ENCODE measurements at places on chromosomes 11 and 22.

- DNase-seq: no peak
These were observed 124.2 kb downstream of the MIAT start for GRCh38 chr22:26781596-26781995.

DNA sequence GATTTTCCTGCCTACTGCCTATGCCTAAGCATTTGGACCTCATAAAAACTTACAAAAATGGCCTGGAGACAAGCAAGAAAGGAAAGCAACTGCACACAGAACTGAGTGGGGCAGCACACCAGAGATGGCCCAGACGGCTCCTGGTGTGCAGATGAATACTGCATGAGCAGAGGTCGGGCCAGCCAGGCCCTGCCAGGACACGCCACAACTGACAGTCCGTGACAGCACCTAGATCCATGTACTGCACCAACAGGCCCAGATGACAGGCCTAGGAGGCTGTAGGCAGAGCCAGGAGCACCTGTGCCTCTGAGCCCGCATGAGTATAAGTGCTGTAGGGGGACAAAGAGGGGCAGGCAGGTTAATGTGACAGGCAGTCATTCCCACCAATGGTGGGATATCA lies 160.2 kb downstream of the IGLL1 start:
- no peak for DNase-seq

DNA sequence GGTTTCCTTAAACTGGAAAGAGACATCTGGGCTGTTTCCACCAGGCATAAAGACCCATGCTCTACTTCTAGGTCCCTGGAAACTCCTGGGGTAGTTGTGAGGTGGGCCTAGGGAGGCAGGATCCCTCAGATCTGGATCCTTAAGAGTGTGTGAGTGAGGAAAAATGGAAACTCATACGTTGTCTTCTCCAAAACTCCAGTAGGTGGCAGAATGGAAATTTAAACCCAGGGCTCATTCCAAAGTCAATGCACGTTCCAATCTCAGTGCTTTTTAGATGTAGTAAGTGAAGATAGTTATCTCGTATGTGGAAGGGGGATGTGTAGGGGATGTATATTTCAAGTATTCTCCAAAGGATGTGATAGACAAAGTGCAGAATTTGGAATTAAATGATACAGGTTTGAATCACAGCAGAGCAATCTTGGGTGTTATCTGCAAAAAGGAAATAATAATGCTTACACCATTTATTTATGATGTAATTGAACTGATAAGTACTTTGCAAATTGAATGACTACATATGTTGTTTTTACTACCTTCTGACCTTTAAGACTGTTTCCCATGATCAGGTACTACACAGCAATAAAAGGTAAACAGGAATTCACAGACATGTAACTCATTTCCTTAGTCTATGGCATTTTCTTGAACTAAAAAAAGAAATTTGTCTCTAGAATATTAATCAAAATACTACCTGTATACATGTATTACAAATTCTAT lies 13.1 kb upstream of the MMP1 start:
- peak; percentile 27 for DNase-seq

DNA sequence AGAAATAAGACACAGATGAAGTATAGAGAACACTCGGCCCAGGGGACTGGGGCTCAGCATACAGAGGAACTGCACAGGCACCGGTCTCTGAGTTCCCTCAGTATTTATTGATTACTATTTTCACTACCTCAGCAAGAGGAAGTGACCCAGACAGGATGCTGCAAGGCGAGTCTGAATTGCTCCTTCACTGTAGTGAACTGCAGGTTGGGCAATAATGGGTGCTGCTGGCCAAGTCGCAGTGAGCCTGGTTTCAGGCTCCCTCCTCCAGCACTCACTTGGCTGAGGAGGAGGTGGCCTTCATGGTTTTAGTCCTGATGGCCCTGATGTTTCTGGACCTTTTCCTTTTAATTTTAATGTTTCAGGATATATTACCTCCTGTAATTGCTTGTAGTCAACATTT lies 10.4 kb downstream of the OR52K2 start:
- no peak for DNase-seq

- DNase-seq: no peak
These were observed 41.6 kb upstream of the LINC01488 start for GRCh38 chr11:69439651-69440464.

DNA sequence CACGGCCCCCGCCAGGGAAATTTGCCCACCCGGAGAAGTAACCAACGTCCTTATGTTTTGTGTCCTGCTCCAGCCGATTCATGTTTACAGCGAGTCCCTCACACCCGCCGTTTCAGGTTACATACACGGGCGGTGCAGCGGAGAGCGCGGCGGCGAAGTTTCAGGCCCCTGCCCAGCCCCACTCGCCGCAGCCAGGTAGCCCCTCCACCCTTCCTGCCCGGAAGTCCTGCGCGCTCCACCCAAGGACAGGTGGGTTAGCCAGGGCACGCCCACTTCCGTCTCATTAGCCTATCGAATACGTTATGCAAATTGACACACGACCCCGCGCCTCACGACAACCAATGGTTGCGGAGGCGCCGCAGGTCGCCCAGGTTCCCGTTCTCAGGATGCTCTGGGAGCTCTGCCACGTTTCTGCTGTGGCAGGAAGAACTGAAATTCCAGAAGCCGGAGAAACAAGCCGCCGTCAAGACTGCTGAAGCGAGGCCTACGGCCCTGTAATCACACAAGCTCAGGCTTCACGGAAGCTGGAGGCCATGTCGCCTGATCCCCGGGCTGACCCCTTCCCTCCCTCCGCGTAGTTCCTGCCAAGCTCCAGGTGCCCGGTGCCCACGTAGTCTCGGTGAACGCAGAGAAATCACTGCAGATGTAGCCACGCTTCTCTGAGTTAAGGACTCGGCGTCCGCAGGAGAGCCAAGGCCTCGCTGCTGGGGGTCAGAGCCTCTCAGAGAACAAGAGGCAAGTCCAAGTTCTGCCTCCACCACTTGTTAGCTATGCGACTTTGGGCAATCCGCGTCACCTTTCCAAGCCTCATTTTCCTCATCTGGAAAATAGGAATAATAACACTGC lies 22.4 kb upstream of the MYH9 start:
- DNase-seq: peak; percentile 95

DNA sequence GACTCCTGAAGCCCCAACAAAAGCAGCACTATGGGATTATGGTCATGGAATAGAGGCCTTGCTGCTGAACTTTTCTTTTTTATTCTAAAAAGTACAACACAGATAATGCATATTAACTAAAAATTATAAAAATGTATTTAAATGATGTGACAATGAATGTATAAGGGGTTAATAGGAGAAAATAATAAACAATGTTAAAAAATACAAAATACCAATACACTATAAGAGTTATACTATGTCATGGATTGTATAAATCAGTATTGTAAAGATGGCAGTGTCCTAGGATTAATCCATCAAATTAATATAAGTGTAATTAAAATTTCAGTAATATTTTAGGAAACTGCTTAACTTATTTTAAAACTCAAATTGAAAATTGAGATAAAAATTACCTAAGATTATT lies 58.3 kb upstream of the TOP3B start:
- no peak for DNase-seq

GRCh38 chr11:109958821-109959166 lies 134.4 kb upstream of the ZC3H12C start:
- no peak for DNase-seq

DNA sequence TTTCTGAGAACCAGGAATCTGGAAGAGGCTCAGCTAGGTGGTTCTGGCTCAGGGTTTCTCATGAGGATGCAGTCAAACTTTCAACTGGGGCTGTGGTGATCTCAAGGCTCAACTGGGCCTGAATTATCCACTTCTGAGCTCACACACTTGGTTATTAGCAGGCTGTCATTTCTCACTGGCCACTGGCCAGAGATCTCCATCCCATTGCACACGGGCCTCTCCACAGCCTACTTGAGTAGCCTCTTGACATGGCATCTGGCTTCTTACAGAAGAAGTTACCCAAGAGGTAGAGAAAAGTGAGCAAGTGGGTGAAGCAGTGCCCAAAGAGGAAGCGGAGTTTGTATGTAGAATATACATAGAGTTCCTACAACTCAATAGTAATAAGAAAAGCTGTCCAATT lies 16.0 kb downstream of the CALCA start:
- no peak for DNase-seq

GRCh38 chr11:134528453-134528852 lies 116.4 kb upstream of the B3GAT1 start:
- DNase-seq: no peak

DNA sequence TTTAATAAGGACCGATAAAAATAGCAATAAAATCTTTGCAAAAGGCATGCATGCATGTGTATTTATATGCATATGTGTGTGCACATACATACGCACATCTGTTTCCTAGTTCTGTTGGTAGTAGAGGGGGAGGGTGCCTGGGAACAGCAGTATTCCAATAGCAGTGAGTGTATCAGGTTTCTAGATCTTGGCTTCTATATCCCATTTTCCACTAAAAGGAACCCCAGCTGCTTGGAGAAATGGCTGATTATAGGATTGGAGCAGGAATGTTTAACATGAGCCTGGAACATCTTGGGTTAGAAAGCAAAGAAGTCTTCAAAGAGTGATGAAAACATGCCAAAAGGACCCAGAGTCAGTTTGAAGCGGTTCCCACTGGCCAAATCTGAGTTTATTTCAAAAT lies 21.0 kb downstream of the TNRC6B start:
- DNase-seq: no peak
